Activated B cell treated with CpG ODN at 0.5 μM for 24 hours (primary cell): ENCODE measurements at places on chromosomes 4 and X. TPM values are rescaled to one million over a fixed set of nuclear protein-coding genes. Genes with fewer than 3 reads are reported as not detected.
A peak's percentile ranks its signal among the peaks of the same experiment; 100 is the strongest.

- H3K4me3 ChIP-seq, result no peak overlapping the region
- no peaks in the 10 kb centered on the region for H3K27me3 ChIP-seq
- H3K4me1 ChIP-seq, result peaks cover 2% of the 10 kb centered on the region
Measured at GRCh38 chr4:115279330-115279729, 165.9 kb upstream of the NDST4 start.

Gene NRK
- not detected in 2 replicates for total RNA-seq

DNA sequence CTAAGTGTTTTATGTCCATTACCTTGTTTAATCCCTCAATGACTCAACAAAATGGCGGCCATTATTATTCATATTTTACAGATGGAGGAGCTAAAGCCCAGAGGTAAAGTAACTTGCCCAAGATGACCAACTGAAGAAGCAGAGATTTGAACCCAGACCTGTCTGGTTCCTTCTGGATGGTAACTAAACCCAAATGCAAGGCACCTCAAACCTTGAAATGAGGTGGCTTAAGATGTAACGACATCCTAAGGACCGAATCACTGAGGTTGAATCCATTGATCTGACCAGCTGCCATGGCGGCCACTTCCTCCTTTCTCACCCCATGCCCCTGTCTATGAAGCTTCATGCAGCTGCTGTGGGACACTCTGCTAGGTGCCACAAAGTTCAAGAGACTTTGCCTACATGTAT, 932 bp downstream of the TLR10 start:
- H3K4me1 ChIP-seq, result peaks cover 71% of the 10 kb centered on the region
- peak overlapping the region; percentile 100 for H3K4me3 ChIP-seq
- peaks cover 42% of the 10 kb centered on the region for H3K36me3 ChIP-seq
- peak overlapping the region; percentile 98 for H3K27ac ChIP-seq
- no peaks in the 10 kb centered on the region for H3K27me3 ChIP-seq

Gene SORCS2
- not detected in 2 replicates for total RNA-seq

- peaks cover 5% of the 10 kb centered on the region for H3K27me3 ChIP-seq
- H3K4me3 ChIP-seq, result no peak overlapping the region
- H3K27ac ChIP-seq, result no peak overlapping the region
- H3K4me1 ChIP-seq, result no peaks in the 10 kb centered on the region
Measured at GRCh38 chrX:50818986-50819385, 5.0 kb upstream of the SHROOM4 start.

Gene SPANXN2
- total RNA-seq, result not detected in 2 replicates

DNA sequence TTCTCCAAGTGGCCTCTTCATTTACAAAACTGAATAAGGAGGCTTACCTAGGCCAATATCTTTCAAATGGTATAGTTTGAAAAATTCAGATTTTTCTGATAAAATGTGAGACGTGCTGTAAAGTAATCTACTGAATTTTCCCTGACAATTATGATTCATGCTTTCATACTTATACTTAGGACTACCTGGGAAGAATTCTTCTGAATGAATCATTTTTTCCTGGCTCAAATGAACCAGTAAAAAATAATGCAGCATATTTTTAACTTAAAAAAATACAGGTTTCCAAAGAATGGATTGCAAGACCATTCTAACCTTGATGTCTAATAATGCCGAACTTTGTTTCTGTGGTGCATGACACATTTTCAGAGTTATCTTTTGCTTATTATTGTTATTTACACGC, 375.4 kb downstream of the ZNF674 start:
- H3K4me3 ChIP-seq, result no peak overlapping the region
- H3K27ac ChIP-seq, result no peak overlapping the region
- H3K36me3 ChIP-seq, result no peaks in the 10 kb centered on the region
- peaks cover 2% of the 10 kb centered on the region for H3K27me3 ChIP-seq

DNA sequence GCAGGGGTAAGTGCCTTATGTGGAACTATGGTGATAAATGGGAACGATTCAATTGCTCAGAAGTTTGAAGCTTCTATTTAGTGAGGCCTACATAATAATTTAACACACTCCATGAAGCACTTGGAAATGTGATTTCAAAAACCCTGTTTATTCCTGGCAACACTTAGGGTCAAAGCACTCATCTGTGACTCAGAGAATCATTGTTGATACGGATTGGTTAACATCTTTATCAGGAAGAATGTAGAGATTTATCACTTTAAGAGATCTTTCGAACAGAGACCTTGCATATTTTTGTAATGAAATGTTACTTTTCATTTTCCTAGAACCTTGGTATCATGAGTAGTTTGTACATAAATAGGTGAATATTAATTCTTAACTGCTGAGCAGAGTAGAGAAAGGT, 269.1 kb upstream of the SLIT2 start:
- H3K4me1 ChIP-seq, result no peaks in the 10 kb centered on the region
- no peak for DNase-seq
- no peaks in the 10 kb centered on the region for H3K36me3 ChIP-seq
- no peak overlapping the region for H3K27ac ChIP-seq

GRCh38 chr4:154984148-154984547, 203.1 kb downstream of the RBM46 start:
- no peaks in the 10 kb centered on the region for H3K27me3 ChIP-seq
- no peaks in the 10 kb centered on the region for H3K36me3 ChIP-seq
- no peaks in the 10 kb centered on the region for H3K4me1 ChIP-seq
- H3K4me3 ChIP-seq, result no peak overlapping the region
- DNase-seq, result no peak
- no peak overlapping the region for H3K27ac ChIP-seq

- H3K36me3 ChIP-seq, result no peaks in the 10 kb centered on the region
- H3K4me1 ChIP-seq, result no peaks in the 10 kb centered on the region
- no peak overlapping the region for H3K27ac ChIP-seq
- H3K4me3 ChIP-seq, result no peak overlapping the region
- no peak for DNase-seq
- no peaks in the 10 kb centered on the region for H3K27me3 ChIP-seq
Measured at GRCh38 chr4:174989791-174990190, 71.6 kb downstream of the ADAM29 start.

GRCh38 chrX:12390301-12390700, 252.0 kb downstream of the FRMPD4 start:
- no peaks in the 10 kb centered on the region for H3K36me3 ChIP-seq
- no peaks in the 10 kb centered on the region for H3K4me1 ChIP-seq
- no peak for DNase-seq
- no peak overlapping the region for H3K4me3 ChIP-seq
- H3K27me3 ChIP-seq, result no peaks in the 10 kb centered on the region
- H3K27ac ChIP-seq, result no peak overlapping the region

Gene NR3C2
- 3.9 and 4.5 TPM in 2 replicates for total RNA-seq

GRCh38 chr4:824461-825062, 1.4 kb downstream of the CPLX1 start:
- peak overlapping the region; percentile 24 for H3K4me3 ChIP-seq
- DNase-seq, result no peak
- peaks cover 1% of the 10 kb centered on the region for H3K4me1 ChIP-seq
- no peak overlapping the region for H3K27ac ChIP-seq
- peaks cover 45% of the 10 kb centered on the region for H3K27me3 ChIP-seq
- H3K36me3 ChIP-seq, result no peaks in the 10 kb centered on the region

DNA sequence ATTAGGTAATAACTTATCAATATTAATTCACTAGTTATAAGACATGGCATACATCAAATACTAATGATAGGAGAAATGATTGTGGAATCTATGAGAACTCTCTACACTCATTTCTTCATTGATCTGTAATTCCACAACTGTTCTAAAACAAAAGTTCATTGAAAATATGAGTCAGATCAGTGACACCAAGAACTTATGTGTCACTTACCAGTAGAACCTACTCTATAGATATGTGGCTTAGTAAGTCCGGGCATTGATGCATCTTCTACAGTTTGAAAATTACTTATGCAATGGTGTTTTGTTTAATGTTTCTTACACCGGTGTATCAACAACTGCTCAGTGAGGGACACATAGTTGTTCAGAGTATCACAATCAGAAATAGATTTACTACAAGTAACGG, 520.3 kb downstream of the ARAP2 start:
- no peaks in the 10 kb centered on the region for H3K36me3 ChIP-seq
- H3K4me1 ChIP-seq, result no peaks in the 10 kb centered on the region
- DNase-seq, result no peak
- H3K4me3 ChIP-seq, result no peak overlapping the region
- H3K27me3 ChIP-seq, result no peaks in the 10 kb centered on the region

DNA sequence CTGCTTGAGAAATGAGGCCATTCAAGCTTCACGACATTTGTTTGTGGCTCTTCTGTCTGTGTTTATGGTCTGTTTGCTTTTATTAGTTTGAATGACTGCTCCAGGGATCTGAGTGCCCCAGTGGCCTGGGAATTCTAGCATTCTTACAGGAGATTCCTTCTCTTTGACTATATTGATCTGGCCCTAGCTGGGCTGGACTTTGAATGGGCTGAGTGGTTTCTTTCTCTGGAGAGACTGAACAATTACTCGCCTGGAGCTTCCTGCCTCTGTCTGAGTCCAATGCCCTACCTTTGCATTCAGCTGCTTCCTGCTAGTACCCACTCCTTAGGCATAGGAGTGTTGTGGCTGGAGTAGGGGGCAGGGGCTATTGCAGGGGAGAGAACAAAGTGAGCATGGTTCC, 51.2 kb upstream of the EDA start:
- no peaks in the 10 kb centered on the region for H3K36me3 ChIP-seq
- DNase-seq, result no peak
- no peak overlapping the region for H3K4me3 ChIP-seq
- H3K27me3 ChIP-seq, result peaks cover under 1% of the 10 kb centered on the region
- no peaks in the 10 kb centered on the region for H3K4me1 ChIP-seq

DNA sequence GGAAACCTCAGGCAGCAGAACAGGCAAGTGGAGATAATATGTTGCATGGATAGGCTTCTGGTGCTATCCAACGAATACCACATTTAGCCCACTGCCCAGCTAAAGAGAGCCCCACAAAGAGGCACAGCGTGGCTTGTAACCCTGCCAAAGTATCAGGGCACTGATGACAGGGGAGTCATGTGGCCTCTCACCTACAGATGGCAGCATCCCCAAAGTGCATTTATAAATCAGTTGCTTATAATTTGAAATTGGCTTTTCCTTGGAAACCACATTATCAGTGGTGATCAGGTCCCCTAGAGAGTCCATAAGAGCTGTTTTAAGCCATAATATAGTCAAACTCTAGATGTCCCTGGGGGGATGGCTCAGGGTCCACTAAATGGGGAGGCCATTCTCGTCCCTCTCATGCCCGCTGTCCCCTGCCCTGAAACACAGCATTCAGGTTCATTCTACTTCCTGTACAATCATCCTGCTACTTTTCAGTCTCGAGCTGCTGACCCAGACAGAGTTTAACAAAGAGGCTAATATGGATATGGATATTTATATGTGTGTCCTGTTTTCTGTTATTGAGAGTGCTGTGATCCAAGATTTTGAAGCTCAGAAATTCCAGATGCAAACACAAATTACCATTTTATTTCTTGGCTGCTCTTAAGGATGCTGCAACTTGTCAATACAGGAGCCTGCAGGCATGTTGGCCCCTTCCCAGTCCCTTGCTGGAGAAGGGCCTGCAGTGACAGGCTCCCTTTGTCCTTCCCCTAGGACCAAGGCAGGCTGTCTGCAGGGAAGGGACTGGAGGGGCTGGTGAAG, 28.5 kb downstream of the SRPX start:
- H3K36me3 ChIP-seq, result no peaks in the 10 kb centered on the region
- peaks cover 4% of the 10 kb centered on the region for H3K27me3 ChIP-seq
- no peak for DNase-seq
- no peaks in the 10 kb centered on the region for H3K4me1 ChIP-seq

Gene MUC7
- not detected in 2 replicates for total RNA-seq

Gene TENM3
- not detected in 2 replicates for total RNA-seq

DNA sequence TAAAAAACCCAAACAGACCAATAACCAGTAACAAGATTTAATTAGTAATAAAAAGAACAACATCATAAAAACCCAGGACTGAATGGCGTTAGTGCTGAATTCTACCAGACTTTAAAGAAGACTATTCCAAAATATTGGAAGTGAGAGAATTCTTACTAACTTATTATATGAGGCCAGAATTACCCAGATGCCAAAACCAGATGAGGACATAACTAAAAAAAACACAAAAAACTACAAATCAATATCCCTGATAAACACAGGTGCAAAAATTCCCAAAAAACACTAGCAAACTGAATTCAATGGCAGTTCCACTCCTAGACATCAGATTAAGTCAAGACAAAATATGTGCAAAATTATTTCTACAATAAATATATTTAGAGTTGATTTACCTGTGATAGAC, 400.1 kb upstream of the PABPC4L start:
- H3K27me3 ChIP-seq, result no peaks in the 10 kb centered on the region
- H3K4me1 ChIP-seq, result no peaks in the 10 kb centered on the region
- H3K36me3 ChIP-seq, result no peaks in the 10 kb centered on the region
- no peak overlapping the region for H3K4me3 ChIP-seq
- DNase-seq, result no peak

- H3K36me3 ChIP-seq, result no peaks in the 10 kb centered on the region
- DNase-seq, result no peak
- no peak overlapping the region for H3K4me3 ChIP-seq
- no peaks in the 10 kb centered on the region for H3K4me1 ChIP-seq
Measured at GRCh38 chr4:31324814-31325213, 604.6 kb downstream of the PCDH7 start.

DNA sequence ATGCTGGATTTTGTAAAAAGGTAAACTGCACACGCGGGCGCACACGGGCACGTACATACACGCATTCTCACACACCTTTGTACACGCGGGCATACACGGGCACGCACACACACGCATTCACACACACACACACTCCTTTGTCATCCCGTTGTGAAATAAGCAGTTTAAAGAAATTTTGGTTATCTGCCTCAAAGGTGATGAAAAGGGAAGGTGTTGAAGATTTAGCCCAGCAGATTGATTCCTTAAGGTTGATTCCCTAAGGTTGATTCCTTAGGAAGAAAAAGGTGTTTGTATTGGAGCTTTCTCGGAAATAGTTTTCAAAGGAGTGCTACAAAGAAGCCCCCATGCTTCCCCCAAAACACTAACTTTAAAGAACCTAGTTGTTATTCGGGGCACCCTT, 693 bp downstream of the ATP10D start:
- peaks cover 70% of the 10 kb centered on the region for H3K4me1 ChIP-seq
- no peaks in the 10 kb centered on the region for H3K27me3 ChIP-seq
- no peak for DNase-seq
- H3K27ac ChIP-seq, result peak overlapping the region; percentile 99
- peak overlapping the region; percentile 99 for H3K4me3 ChIP-seq

GRCh38 chr4:154014407-154015321, 225.8 kb upstream of the SFRP2 start:
- no peak for DNase-seq
- H3K36me3 ChIP-seq, result no peaks in the 10 kb centered on the region
- no peak overlapping the region for H3K4me3 ChIP-seq
- no peak overlapping the region for H3K27ac ChIP-seq
- no peaks in the 10 kb centered on the region for H3K4me1 ChIP-seq
- H3K27me3 ChIP-seq, result peaks cover 3% of the 10 kb centered on the region

DNA sequence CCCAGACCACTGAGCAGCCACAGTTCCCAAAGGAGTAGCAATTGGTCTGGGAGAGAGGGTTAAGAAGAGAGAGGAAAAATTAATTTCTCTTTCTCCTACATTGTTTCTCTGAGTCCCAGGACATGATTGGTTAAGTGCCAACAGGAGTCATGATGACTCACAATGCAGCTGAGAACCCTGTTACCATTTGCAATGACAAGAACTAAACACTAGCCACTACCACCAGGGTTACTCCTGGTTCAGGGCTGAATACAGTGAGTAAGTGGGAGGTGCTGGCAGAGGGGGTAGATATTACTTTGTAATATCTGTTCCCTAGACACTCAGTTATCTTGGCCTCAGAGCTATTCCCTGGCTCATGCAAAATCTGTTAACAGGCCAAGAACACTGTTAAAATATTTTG, 18.0 kb downstream of the ETDC start:
- no peak overlapping the region for H3K27ac ChIP-seq
- DNase-seq, result no peak
- H3K4me1 ChIP-seq, result peaks cover 5% of the 10 kb centered on the region
